ENCODE measurements at places on chromosomes 7 and 10.

DNA sequence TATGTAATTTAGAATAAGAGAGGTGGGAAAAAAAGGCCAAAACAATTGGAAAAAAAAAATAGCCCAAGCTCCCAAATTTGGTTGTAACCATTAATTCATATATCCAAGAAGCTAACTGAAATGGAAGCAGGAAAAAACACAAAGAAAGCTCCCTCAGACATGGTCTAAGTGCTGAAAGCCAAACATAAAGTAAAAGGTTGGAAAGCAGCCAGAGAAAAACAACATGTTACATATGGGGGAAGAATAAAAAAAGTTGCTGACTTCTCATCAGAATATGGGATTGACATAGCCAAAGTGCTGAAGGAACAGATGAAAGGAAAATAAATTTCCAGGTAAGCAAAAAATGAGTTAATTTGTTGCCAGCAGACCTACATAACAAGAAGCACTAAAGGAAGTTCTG, 40.3 kb downstream of the PDZD8 start:
- no peak for DNase-seq

DNA sequence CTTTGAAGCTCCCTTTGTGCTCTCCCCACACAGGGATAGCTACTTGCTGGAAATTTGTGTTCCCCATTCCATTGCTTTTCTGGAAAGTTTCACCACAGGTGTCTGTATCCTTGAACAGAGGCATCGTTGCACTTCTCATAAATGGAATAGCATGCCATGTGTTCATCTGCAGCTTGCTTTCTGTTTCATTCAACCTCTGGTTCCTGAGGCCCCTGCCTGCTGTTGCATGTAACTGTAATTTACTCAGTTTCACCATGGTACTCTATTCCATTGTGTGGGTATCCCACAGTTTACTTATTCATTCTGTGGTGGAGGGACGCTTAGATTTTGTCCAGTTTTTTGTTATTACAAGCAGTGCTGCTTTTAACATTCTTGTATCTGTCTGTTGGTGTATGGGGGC, 32.0 kb downstream of the EEPD1 start:
- DNase-seq = no peak

DNA sequence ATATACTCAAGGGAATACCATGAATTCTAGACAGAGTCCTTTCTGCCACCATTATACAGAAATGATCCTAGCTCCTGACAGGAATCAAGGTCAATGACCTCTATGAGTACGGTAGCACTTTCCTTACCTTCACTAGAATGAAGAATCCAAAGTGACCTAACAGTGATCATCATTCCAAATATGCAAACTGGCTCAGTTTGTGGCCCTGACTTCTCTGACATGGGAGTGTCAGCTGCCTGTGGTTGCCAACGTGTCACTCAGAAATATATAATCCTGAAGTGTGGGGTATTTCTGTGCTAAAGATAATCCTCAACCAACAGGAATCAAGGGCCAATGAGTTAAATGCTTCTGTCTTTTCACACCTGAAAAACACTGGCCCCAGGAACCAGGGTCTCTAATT, 45.7 kb downstream of the COPG2 start:
- no peak for DNase-seq

DNA sequence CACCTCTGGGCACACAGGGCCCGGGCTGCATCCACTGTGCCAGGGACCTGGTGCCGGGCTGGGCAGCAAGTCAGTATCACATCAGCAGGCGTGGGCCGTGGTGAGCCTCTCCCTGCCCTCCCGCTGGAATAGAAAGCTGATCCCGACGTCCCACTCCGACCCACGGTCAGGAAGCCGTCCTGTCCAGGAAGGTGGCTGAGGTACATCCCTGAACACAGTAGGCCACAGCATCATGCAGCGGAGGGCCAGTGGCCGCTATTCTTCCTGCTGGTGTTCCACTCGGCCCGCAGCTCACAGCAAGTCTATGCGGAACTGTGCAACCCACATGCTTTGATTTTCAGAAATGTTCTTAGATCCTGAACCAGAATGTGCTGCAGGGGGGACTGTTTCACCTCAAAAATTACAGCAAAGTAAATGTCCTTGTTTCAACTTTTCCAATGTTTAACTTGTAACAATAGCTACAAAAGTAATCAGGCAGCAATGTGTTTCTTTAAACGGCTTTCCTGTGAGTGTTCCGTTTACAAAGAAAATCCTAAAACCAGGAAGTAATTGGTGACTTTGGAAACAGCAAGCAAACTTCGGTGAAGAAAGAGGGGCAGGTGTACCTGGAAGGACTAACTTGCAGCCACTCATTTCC, 676 bp upstream of the GPR146 start:
- DNase-seq = no peak

- peak; percentile 10 for DNase-seq
Observed at GRCh38 chr10:46310143-46310514, 23.3 kb downstream of the ANTXRL start.

DNA sequence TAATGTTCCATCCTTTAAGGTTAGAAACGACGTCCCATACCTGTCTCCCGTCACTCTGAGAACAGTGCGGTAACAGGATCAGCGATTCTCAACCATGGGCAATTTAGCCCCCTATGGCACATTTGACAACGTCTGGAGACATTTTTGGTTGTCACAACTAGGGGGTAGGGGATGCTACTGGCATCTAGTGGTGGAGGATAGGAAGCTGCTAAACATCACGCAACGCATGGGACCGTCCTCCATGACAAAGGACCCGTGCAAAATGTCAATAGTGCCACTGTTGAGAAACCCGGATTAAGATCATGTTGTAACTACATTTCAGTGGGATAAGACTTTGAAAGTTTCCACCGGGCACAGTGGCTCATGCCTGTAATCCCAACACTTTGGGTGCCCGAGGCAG, 5.0 kb upstream of the PAXIP1 start:
- no peak for DNase-seq

GRCh38 chr10:31397852-31398251, 78.8 kb downstream of the ZEB1 start:
- no peak for DNase-seq

GRCh38 chr10:60943316-60944057, 498 bp downstream of the RHOBTB1 start:
- peak; percentile 42 for DNase-seq

DNA sequence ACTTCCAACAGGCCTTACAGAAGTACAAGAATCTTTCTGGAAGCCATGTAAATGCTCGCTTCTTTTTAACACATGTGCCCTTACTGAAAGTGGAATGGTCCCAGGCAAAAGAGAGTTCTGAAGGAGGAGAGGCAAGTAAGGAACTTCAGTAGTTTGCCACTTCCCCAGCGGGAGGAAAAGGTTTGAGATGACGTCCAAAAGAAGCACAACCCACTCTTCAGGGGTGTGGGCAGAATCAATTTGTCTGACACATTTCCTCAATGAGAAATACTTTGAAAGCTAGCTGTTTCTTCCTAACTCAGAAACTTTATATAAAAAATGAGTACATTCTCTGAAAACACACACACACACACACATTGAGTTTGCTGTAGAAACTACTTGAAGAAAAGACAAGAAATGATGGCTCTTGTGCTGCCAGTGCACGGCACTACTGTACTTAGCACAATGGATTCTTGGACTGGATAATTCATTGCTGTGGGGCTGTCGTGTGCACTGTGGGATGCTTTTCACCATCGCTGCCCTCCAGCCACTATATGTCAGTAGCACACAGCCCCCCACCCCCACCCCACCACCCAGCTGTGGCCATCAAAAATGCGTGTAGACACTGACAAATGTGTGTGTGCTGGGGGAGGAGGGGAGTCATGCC, 183.0 kb downstream of the SRPK2 start:
- no peak for DNase-seq

DNA sequence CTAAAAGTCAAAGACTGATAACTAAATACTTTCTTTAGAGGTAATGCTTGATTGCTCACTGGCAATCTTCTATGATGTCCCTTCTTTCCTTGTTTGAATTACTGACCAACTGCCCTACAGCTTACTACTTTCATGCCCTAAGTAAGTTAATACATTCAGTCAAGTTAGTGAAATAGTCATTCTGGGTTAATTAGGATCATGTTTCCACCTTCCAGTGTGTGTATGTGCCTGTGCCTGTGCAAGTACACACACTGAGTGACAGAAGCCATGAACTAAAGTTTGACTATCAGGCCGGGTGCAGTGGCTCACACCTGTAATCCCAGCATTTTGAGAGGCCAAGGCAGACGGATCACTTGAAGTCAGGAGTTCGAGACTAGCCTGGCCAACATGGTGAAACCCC, 187.9 kb downstream of the CACNA2D1 start:
- no peak for DNase-seq

DNA sequence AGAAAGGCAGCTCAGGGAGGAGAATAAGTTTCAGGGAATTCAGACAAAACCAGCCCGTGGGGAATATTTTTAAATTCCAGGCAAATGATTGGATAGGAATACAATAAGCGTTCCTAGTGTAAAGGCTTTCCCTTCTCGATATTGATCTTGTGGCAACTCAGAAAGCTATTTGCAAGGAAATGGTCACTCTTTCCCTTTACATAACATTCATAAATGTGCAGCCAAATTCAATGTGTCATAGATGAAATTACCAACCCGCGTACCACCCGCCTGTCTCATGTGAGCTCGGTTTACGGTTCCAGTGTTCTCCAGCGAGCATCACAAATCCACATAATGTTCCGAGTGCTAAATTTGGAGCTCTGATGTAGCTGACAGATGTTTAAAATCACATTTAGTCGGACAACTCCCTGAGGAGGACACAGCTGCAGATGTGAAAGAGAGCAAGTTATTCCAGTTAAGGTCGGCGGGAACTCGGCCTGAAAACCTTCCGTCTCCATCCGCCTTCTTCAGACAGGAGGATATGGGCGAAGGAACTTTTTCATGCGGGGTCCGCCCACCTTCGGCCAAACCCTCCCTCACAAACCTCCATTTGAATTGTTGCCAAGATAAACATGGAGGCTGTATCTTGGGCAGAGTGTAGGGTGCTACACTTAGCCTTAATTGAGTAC, 327.0 kb downstream of the RNLS start:
- DNase-seq = no peak

DNA sequence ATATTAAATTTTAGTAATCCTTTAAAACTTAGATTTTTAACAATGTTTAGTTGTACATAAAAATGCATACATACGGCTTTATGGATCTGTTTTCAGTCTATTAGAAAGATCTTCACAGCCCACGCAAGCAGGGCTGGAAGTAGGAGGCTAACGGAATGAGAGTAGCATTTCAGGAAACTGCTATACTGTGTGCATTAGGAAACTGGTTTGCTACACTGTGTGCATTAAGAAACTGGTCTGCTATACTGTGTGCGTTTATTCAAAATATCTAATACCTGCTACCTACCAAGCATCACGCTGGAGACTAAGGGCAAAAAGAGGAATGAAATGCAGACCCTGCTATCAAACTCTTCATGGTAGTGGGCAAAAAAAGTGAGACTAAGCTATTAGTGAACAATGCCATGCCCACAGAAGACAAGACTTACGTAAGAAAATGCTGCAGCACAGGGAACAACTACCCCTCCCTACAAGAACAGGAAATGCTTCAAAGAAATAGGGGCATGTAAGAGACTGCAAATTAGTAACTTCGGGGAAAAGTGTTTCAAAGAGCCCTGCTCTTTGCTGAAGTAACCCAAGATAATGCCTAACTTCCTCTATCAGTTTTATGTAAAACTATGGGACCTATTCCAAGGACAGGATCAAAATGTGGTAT, 11.3 kb downstream of the RAB11FIP2 start:
- DNase-seq = no peak

DNA sequence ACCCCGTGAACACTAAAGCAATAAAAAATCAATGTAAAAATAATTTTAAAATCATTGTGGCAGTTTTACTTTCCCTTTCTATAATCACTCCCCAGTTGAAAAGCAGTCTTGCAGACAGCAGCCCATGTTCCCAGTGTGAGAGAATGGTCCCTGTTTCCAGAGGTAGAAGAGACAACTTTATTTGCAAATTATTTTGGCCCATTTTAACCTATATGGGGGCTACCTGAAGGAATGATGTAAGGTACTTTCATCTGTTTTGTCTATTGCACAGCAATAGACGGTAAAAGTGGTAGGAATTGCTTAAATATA, 559.8 kb downstream of the ZWINT start:
- no peak for DNase-seq

GRCh38 chr10:60025279-60025678, 118.9 kb upstream of the CCDC6 start:
- DNase-seq = no peak

- no peak for DNase-seq
Observed at GRCh38 chr7:37410305-37411229, 38.1 kb downstream of the ELMO1 start.

GRCh38 chr7:85820702-85821443, 634.0 kb upstream of the SEMA3D start:
- DNase-seq = no peak
